ENCODE measurements at places on chromosomes 6 and 20. TPM values are rescaled to one million over a fixed set of nuclear protein-coding genes. Genes with fewer than 3 reads are reported as not detected.

B3GAT2 gene
- total RNA-seq = 0.53 TPM

PERP gene
- 1.1 TPM for total RNA-seq

SMPDL3A gene
- total RNA-seq = 10.2 TPM

RAET1L gene
- total RNA-seq = not detected

DNA sequence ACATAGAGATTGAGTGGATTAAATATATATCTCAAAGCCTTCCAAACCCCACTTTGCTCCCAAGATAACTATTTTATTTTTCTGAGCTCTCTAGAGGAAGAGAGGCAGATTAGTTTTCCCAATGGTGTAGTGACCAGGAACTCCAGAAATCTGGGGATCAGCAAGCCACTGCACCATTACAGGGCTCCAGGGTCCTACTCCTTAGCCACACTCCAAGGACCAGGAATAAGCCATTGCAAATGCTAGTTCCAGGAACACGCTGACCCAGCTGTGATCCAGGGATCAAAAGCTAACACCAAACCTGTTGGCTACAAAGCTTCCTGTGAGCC, 97.7 kb upstream of the IYD start:
- DNase-seq = no peak

DNA sequence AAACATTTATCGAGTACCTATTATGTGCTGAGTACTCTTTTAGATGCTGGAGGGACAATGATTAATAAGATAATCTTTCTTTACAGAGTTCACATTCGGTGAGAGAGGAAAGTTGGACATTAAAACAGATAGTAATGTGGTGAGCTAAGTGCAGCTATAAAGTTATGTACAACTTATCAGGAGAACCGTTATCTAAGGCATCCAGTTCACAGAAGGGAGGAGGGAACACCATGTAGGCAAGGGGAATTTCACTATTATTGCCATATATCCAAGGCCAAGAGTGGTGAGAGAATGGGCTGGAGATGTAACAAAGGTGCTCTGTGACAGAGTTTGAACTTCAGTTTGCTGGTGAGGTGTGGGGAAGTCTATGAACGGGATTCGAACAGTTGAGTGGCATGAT, 105.8 kb downstream of the CARMIL1 start:
- DNase-seq = no peak

DNA sequence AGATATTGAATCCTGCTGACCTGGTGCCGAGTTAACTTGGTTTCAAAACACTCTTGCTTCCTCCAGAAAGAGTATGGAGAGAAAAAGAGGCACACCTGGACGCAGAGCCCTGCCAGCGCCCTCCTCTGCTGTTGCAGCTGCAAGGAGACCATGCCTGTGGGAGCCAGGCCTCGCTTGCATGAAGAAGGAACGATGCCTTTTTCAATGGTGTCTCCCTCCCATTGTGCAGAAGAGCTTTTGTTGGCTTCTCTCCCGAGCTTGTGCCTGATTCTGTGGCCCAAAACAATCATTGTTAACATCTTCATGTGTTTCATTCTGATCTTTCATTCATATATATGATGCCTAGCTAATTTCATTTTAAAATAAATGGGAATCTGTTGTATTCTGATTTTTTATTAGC, 98.1 kb downstream of the FAM120B start:
- DNase-seq = no peak

DNA sequence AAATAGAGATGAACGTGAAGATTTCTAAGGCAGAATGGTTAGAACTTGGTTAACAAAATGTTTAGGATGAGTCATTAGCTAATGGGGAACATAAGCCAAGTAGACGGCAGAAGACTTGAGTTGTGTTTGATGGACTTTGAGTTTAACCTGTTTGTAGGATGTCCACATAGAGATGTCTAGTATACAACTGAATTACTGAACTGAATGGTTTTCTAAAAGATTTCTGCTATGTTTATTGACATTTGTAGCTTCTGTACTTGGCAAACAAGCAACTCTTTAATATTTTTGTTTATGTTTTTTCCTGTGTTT, 54.5 kb upstream of the DYNLRB1 start:
- no peak for DNase-seq

- no peak for DNase-seq
Observed at GRCh38 chr6:11217360-11218101, 14.9 kb downstream of the NEDD9 start.

DNA sequence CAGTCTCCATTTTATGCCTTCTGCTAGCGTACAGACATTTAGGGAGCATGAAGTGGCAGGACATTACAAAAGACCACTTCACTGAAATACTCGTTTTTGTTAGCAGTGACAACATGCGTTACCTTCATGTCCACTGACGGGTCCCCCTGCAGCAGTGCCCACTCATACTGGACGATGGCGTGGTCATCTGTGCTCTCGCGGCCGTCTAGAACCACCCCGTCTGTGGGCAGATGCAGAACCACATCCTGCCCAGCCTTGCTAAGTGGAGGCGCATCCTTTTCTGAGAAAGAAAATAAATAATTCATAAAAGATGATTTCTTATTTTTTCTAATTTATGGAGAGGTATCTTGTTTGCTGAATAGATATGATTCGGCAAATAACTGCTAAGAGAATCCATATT, 11.3 kb downstream of the LRP11 start:
- DNase-seq = no peak

- no peak for DNase-seq
Observed at GRCh38 chr6:6932341-6932740, 175.4 kb upstream of the RREB1 start.

DNA sequence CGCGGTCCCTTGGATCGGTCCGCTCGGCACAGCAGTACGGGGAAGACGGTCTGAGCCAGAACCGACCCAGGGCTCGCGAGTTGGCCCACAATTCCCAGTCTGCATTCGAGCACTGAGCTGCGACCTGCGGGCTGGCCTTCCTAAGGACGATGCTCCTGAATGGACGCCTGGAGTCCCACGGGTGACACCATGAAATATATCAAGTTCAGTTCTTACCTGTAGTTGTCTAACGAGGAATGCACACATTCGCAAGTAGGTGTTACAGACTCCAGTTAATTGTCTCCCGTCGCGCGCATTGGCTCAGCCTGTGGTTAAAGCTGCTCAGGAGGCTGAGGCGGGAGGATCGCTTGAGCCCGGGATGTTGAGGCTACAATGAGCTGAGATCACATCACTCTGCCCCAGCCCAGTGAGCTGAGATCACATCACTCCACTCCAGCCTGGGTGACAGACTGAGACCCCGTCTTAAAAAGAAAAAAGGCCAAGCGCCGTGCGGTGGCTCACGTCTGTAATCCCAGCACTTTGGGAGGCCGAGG, 802 bp downstream of the PEX7 start:
- DNase-seq = no peak

GRCh38 chr6:110334423-110335180, 23.5 kb downstream of the METTL24 start:
- DNase-seq = no peak

GRCh38 chr6:56349194-56349593, 101.8 kb upstream of the COL21A1 start:
- no peak for DNase-seq

GRCh38 chr6:111423960-111424846, 58.8 kb downstream of the REV3L start:
- peak; percentile 45 for DNase-seq

Measured in muscle of leg (tissue), 16 donors.